ENCODE measurements at places on chromosomes 5 and 9. TPM values are rescaled to one million over a fixed set of nuclear protein-coding genes. Genes with fewer than 3 reads are reported as not detected.

Gene PCDHGB1
- total RNA-seq = under 0.01 TPM

Gene HBEGF
- 13.4 TPM for total RNA-seq

Gene SPAG8
- 0.32 TPM for total RNA-seq

Gene SPINK7
- not detected for total RNA-seq

Gene ZFP37
- 0.97 TPM for total RNA-seq

Gene ACTBL2
- total RNA-seq = under 0.01 TPM

Gene EIF4EBP3
- 0.32 TPM for total RNA-seq

Gene MYO10
- total RNA-seq = 111 TPM

All from epithelial cell of umbilical artery (primary cell).